ENCODE measurements at places on chromosomes 6 and 20. TPM values are rescaled to one million over a fixed set of nuclear protein-coding genes. Genes with fewer than 3 reads are reported as not detected.

Gene UST
- 3.3 TPM for polyA plus RNA-seq

Gene HEY2
- 14.1 TPM for polyA plus RNA-seq

Gene MUC21
- polyA plus RNA-seq, result not detected

Gene RAB5IF
- 120 TPM for polyA plus RNA-seq

Gene SEMG1
- polyA plus RNA-seq, result not detected

Measured in heart right ventricle (tissue), 16 donors.